ENCODE measurements at places on chromosomes 5 and 9. TPM values are rescaled to one million over a fixed set of nuclear protein-coding genes. Genes with fewer than 3 reads are reported as not detected.

Gene NDUFA8
- total RNA-seq: 52.3 TPM

Gene EHMT1
- 64.5 TPM for total RNA-seq

Gene C9
- 0.07 TPM for total RNA-seq

Gene TEX48
- total RNA-seq: not detected

Gene TAS2R1
- total RNA-seq: not detected

GRCh38 chr5:150458802-150459557, 9.4 kb upstream of the RPS14 start:
- no peak for DNase-seq

DNA sequence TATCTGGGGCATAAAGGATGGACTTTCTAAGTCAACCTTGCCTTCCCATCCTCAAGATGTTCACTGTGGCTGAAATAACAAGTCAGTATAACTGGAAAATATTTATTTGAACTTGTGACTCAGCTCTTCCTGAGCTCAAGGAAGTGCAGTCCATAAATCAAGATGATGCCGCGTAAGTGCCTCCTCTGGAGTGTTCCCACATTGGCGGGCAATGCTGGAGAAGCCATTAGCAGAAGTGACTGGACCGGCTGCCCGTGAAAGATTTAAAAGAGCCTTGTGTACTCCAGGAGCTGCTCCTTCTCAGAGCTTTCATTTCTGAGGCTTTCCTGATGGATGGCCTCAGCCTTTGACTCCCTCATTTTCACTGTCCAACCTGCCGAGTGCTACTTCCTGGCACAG, 17.4 kb downstream of the TMOD1 start:
- peak; percentile 77 for DNase-seq

DNA sequence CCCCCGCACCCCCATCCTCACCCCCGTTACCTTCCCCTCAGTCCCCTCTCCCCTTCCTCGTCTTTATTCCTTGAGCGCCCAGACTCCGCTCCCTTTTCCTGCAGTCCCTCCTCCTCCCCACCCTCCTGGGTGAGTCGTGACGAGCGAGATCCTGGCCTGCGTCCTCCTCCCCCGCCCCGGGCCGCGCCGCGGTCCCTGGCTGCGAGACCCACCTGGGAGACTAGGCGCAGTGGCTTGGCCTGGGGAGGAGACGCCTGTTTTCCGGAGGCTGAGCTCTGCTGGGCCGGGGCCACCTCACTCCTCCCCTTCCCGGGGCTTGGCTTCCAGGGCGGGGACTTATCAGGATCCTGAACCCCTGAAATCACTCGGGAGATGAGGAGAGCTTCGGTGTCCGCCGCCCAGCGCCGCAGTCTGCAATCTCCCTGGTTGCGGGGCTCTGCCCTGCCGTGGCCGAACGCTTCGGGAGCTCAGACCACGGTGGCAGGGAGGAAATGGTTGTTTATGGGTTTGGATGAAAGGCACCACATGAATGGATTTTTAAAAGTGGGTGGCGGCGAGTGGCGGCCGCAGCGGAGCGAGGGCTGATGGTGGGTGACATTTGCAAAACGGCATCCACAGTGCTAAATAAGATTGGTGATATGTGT, 984 bp downstream of the STXBP1 start:
- peak; percentile 63 for DNase-seq

- no peak for DNase-seq
Observed at GRCh38 chr5:140551872-140552271, 4.4 kb downstream of the EIF4EBP3 start.

GRCh38 chr5:87762631-87763030, 349.9 kb upstream of the CCNH start:
- no peak for DNase-seq

DNA sequence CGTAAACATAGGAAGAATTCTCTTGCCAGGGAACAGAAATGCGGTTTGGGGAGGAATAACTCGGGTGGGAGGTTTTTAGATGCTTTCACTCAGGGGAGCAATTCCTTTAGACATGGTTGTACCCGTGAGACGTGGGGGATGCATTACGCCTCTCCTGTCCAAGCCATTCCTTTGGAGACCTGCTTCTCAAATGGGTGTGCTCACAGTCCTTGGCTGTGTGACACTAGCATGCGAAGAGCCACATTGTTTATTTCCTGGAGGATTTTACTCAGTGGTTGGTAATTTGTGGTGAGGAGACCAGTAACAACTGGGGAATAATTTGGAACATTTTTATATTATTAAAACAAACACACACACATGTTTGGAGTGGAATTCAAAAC, 18.5 kb downstream of the COL15A1 start:
- DNase-seq: peak; percentile 46

DNA sequence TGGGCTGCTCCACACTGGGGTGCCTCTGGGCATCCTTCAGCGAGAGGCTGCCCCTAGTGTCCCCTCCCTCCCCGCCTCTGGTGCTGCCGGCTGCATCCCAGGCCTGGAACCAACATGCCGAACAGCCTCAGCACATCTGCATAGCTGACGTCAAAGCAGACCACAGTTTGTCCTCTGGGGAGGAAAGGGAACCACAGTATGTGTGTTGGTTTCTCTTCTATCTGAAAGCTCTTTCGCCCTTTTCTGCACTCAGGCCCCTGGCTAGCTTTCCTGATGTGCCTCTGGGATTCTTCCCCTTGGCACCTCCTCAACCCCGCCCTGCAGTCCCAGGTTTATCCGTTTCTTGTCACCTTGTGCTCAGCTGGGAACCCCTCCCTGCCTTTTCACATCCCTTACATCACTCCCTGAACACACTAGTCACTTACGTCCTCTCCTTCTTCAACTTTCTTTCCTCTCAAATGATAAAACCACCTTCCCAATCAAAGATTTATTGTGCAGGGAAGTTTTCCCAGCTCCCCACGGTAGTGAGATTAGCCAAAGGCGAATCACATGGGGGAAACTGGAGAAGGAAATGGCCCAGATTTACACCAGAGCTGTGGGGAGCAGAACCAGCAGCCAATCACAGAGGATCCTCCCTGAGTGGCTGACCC, 35.5 kb upstream of the B4GALT1 start:
- peak; percentile 55 for DNase-seq

DNA sequence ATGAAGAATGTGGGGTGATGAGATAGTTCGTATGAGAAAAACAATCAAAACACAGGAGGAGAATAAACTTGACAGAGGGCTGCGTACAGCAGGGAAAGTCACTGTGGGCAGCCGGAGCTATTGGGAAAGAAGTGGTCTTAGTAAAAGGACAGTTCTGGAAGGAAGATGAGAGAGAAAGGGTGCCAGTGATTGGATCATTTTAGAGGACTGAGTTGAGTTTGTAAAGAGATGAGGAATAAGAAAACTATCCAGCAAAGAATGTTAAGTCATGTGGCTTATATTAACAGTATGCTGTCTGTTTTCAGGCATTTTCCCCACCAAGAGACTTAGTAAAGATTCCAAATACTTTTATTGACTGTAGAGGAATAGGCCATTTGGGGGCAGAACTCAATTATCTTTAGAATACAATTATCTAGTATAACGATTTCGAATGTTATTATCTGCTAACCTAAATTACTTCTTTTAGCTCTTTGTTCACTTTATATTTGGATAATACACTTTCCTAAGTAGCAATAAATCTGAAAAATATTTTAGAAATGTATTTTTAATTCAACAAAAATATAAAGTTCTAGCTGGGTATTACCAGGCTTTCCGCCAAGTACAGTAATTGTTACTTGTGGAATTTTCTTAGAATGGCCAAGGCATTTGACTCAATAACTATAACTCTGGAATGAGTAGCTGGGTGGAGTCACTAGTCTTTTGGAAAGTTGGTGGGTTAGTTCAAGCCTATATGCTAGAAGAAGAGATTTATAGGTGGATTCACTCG, 15.5 kb upstream of the LOX start:
- DNase-seq: peak; percentile 90

Data from astrocyte (in vitro differentiated cells and primary cell).